ENCODE measurements at places on chromosomes 6 and 20.
A peak's percentile ranks its signal among the peaks of the same experiment; 100 is the strongest.

DNA sequence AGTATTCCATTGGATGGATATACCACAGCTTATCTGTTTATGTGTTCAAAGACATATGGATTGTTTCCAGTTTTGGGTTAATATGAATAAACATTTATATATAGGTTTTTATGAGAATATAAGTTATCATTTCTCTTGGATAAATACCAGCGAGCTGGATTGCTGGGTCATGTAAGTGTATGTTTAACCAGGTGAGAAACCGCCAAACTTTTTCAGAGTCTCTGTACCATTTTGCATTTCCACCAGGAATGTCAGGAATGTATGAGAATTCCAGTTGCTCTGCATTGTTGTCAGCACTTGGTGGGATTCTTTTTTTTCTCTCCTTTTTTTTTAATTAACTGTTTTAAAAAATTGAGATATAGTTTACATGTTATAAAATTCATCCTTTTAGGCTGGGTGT, 52.1 kb downstream of the PHF20 start:
- DNase-seq = no peak

DNA sequence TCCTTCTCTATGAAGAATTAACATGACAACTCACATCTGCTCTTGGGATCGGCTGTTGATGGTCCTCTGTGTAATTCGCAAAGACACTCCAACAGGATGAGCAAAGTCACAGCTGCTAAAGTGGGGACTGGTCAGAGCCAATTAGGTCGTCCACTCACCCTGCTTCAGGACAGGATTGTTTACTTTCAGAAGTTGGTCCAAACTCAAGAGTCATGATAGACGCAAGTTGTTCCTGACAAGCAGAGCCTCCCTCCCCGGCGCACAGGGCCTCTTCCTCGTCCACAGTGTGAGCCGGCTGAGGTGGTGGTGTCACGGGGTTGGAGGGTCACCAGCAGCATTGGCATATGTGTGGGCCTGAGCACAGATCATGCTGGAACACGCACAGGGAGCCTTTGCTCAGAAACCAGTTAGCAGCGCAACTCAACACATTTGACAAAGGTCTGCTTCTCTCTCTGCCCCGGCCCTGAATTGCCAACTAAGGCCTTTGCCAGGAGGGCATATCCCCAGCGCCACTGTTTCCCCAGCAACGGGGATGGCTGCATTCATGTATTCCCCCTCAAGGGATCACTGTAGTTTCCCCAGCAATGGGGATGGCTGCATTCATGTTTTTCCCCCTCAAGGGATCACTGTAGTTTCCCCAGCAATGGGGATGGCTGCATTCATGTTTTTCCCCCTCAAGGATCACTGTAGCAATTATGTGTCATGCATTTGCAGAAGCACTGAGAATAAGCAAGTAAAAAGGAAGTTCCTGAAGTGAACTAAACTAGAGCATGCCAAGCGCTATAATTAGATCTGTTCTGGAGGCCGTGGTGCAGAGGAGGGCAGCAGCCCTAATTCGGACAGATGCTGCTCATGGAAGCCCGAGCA, 111.7 kb downstream of the THBS2 start:
- peak; percentile 69 for DNase-seq

- DNase-seq = no peak
Observed at GRCh38 chr6:94736236-94736635, 841.1 kb upstream of the MANEA start.

DNA sequence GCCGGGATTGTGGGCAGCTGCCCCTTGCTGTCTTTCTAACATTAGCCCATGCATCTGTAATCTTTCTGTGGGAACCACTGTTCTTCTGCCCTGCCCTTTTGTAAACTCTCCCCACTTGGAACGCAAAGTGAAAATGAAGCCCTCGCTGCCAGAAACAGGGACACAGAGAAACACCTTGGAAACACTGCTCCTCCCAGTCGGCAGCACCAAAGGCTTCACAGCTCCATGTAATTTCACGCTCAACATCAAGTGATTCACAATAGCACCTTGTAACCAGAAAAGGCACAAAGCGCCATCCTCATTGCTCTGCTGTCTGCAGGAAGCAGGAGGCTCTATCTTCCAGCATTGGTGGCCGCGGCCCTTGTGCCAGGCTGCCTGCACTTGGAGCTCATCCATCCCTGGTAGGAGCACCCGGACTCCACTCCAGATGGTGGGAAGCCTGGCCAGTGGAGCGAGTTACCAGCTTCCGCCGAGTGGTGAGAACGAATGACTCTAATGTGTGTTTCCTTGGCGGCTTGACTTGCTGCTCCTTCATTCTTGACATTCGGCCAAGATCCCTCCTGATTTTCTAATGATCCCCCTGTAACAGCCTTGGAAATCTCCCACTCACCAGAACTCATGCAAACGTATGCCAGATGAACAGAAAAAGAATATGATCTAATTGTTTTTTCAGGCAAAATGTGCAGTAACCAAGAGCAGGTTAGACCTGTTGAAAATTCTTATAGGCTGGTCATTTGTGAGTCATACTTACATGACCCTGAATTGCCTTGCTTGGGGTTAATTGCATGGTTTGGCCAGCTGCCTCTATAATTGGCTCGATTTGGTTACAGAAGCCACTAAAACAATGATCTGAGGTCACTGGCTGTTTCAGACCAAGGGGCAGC, 169.1 kb upstream of the CDYL start:
- DNase-seq = peak; percentile 67

- DNase-seq = no peak
Observed at GRCh38 chr20:14477125-14477524, 139.7 kb upstream of the FLRT3 start.

DNA sequence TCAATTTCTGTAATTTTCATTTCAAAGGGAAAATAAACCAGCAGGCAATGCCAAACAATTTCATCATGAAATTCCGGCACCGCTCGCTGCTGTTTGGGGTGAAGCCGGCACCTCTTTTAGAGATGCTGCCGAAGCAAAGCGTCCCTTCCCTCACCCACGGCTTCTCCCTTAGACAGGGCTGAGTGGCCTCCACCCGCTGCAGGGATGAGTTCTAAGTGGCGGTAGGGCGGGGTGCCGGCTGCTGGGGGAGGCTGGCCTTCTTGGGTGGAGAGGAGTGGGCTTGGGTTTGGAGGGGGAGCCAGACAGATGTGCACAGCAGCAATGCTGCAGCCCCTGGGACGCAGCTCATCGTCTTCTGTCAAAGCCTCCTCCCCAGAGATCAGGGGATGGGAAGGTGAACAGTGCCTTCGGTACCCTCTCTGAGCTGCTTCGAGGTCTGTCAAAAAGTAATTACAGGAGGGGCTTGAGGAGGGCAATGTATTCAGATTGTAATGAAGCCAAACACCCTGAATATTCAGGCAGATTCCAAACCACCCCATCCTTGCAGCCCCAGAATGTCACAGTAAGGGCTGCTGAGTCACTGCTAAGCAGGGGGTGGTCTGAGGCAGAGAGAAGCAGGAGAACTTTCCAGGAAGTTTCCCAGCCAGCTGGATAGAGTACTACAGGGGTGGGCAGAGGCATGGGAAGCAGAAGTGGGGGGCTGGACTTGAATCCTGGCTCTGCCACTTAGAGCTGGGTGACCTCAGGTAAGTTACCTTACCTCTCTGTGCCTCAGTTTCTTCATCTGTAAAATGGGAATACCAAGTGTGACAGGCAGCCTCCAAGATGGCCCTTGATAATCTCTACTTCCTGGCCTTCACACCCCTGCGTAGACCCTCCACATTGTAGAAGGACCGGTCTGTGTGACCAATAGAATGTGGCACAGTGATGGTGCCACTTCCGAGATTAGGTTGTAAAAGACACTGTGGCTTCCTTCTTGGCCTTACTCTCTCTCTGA, 96.6 kb downstream of the SULF2 start:
- no peak for DNase-seq

- DNase-seq = no peak
Observed at GRCh38 chr6:25233226-25233625, 45.9 kb upstream of the CARMIL1 start.

DNA sequence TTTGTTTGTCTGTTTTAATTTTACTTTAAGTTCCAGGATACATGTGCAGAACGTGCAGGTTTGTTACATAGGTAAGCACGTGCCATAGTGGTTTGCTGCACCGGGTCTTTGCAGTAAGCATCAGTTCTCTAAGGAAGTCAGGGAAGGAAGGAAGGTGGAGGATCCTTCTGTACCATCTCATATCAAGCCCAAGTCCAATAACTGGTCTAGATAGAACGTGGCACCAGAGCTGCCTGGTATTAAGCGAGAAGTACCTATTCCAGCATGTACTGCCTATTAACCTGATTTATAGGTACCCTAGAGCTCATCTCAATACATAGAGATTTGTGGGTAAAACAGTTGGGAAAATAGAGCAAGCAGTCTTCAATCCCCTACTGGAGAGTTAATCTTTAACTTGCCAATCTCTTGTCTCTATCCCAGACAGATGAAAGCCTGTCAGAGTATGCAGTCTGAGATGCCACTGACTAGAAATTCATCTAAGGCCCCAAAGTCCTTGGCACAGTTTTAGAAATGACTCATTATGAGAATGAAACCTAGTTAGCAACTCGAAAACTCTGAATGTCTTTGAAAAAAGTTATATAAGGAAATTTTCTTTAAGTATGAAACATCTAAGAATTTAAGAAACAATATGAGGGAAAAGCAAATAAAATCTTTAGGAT, 144.9 kb downstream of the TFAP2A start:
- no peak for DNase-seq

DNA sequence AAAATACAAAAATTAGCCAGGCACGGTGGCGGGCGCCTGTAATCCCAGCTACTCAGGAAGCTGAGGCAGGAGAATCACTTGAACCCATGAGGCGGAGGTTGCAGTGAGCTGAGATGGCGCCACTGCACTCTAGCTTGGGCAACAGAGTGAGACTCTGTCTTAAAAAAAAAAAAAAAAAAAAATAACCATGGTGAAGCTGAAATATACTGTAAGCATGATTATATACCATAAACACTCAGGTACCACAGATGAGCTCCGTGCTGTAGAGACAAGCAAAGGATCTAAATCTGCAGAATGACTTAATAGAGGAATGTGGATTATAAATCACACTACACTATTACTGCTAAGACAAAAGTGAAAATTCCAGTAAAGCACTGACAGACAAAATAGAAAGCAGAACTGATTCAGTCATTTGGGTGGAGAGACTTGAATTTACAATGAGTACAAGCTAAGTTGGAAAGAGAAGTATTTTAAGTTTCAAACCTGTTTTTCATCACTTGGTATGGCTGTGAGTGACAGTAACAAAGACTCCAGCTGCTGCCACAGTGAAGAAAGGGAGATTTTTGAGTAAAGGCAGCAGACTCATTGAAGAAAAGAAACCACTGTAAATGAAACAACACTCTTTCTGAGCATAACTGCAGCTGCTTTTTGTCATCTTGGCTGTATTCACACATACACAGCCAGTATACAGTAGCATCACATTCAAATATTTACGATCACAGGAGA, 322.1 kb downstream of the RNGTT start:
- peak; percentile 5 for DNase-seq

DNA sequence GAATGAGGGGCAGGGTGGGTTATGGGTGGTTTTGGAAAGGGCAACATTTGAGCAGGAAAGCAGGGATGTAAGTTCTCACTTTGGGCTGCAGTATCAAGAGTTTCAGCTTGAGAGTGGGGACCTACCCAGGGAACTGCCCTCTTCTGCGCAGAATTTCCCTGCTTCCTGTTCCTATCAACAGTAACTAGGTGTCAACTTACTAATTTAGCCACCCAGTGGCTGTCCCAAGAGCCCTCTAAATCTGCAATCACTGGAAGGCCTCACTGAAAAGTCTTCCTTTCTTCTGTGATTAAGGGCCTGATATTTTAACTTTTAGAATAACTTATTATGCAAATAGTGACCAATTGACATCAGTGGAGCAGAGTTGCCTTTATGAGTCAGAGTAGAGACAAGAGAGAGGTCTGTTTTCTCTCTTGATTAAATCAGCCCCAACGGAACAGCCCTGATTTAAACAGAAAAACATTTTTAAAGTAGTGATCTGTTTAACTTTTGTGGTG, 118.2 kb upstream of the RIPOR2 start:
- no peak for DNase-seq

GRCh38 chr6:167441715-167442206, 116.9 kb downstream of the TTLL2 start:
- peak; percentile 29 for DNase-seq

DNA sequence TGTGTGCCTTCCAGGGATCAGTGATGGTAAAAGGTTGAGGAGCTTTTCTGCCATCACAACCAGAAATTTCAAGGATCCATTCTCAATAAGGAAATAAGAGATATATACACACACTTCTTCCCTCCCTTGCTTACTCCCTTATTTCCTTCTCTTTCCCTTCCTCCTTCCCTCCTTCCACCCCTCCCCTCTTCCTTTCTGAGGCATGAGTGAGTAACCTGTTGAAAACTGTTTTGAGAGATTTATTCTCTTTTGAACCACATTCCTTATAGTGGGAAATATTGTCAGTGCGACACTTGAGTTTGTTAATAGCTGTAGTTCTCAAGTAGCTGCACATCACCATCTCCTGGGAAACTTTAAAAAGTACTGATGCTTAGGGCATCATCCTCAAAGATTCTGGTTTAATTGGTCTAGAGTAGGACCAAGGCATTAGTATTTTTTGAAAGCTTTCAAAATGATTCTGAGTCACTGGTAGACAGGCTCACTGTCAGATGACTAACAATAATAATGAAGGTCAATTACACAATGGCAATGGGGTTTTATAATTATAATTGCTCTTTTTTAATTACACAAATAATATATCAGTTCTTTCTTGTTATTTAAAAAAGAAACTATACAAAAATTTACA, 109.9 kb downstream of the POPDC3 start:
- no peak for DNase-seq

DNA sequence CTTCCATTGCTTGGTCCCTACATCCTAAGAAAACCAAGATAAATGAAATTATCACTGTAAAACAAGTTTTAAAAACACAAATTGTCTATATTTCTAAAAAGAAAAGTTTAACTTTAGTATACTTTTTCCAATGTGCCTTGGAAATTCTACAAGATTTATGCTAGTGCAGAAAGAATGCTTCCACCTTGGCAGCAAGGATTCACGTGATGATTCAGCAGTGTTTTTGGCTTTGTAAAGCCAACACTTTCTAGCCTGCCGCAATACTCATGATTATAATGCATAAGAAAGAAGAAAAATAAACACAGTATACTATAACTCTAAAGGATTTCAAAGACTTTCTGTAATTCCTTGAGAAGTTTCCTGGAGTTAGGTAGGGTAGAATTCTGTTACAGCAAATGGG, 442.7 kb downstream of the TENT5A start:
- DNase-seq = peak; percentile 38

DNA sequence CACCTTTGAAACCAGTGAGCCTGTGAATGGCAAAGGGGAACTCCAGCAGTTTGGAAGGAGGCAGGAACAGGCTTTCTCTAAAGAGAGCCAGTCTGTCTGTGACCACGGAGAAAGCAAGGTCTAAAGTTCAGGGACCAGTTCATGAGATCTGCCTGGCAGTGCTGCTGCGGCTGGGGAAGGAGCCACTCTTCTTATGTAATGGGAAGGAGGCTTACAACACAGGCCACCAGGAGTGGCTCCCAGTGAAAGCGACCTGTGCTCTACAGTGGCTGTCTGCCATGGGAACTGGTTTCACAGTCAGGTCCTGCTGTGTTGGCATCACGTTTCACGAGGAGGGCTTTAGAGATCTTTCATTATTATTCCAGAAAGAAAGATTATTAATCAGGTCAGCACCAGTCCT, 291.9 kb upstream of the PRDM1 start:
- no peak for DNase-seq

GRCh38 chr20:24334830-24335229, 134.6 kb upstream of the SYNDIG1 start:
- no peak for DNase-seq

GRCh38 chr6:83884523-83884922, 25.0 kb downstream of the CYB5R4 start:
- peak; percentile 24 for DNase-seq

- DNase-seq = no peak
Observed at GRCh38 chr6:170025935-170026750, 264.7 kb downstream of the DLL1 start.

GRCh38 chr6:146968041-146968760, 236.0 kb upstream of the STXBP5 start:
- DNase-seq = peak; percentile 35

GRCh38 chr6:1475174-1475573, 85.8 kb downstream of the FOXF2 start:
- no peak for DNase-seq
